ENCODE measurements at places on chromosomes 5 and 9.

DNA sequence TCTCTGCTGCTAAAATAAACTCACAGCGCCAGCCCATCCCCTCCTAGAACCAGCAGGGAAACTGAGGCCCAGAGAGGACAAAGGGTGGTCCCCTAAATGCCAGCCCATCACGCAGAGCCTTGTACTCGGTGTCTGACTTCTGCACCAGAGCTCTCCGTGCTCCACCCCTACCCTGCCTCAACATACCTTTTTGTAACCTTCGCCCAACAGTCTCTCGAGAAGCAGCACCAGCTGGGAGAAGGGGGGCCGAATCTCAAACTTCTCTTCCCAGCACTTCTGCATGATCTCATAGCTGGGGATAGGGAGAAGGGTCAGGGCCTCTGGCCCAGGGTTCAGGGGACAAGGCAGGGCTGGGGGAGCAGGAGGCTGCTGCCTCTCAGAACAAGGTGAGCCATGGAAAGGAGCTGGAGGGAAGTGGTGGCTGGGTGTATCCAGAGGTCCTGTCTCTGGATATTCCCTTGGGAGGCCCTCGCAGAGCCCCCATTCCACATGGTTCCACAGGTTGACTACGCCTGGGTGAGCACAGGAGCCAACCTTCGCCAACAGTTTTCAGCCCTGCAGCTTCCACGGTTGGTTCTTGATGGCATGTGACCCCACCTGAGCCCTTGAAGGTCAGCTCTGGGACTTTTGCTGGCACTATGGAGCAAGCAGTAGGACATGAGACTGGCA is 32.3 kb upstream of the CSF1R start:
- no peak for DNase-seq

DNA sequence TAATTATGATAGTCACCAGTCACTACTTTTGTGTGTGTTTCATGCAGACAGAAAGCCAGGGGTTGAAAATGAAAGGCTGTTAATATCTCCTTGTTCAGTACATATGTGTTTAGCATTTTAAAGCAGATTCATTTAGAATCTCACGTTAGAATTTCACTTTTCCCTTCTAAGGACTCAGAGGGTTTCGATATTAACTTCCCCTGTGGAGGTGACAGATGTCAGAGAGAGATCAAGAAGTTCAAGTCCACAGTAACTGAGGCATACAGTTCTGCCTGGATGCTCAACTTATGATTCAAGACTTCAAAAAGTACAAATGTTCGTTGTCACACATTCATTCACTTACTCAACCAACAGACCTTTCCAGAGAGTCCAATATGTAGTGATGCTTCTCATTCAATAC is 251.1 kb downstream of the EBF1 start:
- no peak for DNase-seq

DNA sequence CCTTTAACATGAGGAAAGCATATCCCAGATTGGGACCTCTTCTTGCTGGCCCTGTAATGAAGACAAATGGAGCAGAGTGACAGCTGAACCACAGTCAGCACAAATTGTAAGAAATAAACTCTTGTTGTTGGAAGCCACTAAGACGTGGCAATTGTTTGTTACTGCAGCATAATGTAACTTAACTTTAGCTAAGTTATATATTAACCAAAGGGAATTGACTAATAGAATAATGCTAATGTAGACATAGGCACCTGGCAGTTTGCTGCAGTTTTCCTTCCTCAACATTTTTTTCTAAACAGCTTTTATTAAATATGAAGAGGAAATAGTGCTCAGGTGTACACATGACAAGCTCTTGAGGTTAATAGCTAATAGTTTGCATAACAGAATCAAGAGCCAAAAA is 300.7 kb upstream of the SLC30A5 start:
- DNase-seq: no peak

DNA sequence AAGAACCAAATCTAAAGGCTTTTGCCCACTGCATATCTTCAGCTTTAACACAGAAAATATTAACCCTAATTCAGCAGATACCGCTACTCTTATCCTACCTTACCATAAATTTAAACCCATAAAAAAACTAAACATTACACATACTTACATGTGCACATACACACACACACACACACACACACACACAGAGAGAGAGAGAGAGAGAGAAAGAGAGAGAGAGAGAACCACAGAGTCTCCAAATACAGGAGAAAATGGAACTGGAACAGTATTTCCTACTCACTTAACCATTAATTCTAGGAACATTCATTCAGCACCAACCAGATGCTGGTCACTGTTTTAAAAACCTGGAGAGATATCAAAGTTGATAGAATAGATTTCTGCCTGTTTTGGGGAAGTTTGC is 53.7 kb downstream of the EFNA5 start:
- no peak for DNase-seq

GRCh38 chr5:122434205-122434970 is 122.4 kb downstream of the SNCAIP start:
- no peak for DNase-seq

- DNase-seq: no peak
Observed at GRCh38 chr9:99259231-99259918, 37.3 kb downstream of the SEC61B start.

- DNase-seq: no peak
Observed at GRCh38 chr5:172339264-172340180, 56.0 kb upstream of the UBTD2 start.

DNA sequence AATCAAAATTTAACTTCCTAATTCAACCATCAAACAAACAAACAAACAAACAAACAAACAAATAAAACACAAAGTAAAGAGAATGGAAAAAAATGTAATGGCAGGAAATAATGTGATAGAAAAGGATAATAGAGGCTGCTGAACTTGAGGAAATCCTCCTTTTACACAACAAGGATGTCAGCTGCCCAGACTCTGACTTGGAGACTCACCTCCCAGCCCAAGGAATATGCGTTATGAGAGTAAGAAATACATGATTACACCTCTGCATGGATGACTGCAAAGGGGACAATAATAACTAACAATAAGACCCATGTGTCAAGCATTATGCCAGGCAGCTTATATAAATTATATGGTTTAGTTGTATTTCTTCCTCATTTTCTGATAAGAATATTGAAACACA is 46.6 kb upstream of the JAK2 start:
- DNase-seq: no peak

Measured in stimulated activated CD8-positive, alpha-beta memory T cell treated with anti-CD3 and anti-CD28 coated beads, Interleukin-2, amount 100 ng/mL, for 48 hours (primary cell).